ENCODE measurements at places on chromosomes 5 and 9.
A peak's percentile ranks its signal among the peaks of the same experiment; 100 is the strongest.

GRCh38 chr5:56175488-56175887, 57.6 kb downstream of the ANKRD55 start:
- no peak for DNase-seq

DNA sequence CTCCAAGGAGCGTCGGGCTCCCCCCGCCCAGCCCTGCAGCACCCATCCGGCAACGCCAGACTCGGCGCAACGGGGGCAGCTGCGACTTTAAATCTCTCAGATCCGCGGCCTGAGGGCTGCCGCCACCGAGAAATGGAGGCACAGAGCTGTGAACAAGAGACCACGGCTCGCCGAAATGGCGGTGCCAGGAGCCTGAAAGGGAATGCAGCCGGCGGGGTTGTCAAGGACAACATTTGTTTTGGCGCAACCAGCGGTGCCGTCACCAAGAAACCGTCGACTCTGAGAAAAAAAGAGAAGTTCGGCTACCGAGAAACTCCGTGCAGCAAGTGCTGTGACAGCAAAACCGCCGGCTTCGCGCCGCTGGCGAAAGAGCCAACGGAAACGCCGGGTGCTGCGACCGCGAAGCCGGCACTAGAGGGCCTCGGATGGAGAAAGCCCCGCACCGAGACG, 2.1 kb upstream of the ANXA2R start:
- peak; percentile 86 for DNase-seq

DNA sequence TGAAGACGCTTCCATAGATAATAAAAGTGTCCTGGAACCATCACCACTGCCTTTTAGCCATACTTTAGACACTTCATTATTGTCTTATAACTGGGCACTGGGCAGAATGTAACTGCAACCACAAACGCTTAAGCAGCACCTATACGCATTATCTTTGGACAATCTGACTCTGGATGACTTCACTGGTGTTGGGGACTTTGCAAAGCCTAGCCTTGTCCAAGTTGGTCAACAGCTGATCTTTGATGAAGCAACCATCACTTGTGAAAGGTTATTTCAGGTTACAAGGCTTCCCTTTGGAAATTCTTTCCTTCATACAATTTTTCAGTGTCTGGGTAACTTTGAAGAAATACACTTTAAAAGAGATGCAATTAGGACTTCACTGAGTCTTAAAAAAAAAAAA, 77.8 kb upstream of the ZNF462 start:
- DNase-seq: no peak

- no peak for DNase-seq
Measured at GRCh38 chr5:4674166-4674565, 466.0 kb upstream of the ADAMTS16 start.

- DNase-seq: no peak
Measured at GRCh38 chr9:136599811-136600660, 54.2 kb upstream of the NOTCH1 start.

GRCh38 chr5:159420940-159421339, 90.7 kb upstream of the IL12B start:
- no peak for DNase-seq

DNA sequence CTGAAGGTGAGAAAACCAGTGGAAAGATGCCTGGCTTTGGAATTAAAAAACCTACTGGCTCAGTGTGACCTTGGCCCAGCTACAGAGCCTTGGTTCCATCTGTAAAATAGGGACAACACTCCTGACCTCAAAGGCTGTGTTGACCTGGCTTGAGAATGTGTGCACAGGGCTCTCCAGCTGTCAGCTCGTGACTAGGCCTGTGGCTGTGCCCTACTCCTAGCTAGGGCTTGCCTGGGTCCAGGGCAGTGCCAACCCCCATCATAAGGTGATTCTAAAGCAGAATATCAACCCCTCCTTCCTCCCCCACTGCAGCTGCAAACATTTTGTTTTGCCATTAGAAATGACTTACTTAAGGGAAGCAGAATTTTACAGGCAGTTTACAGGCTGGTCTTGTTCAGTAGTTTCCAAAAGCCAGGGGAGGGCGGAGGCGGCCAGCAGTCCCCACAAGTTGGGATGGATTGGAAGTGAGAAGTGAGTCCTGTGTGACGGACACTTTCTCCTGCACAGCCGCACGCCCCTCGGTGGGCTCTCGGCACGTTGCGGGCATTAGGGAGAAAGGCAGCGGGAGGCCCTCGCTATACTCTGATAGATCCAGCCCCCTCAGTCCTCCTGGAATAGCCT, 7.3 kb downstream of the PITX1 start:
- DNase-seq: no peak

DNA sequence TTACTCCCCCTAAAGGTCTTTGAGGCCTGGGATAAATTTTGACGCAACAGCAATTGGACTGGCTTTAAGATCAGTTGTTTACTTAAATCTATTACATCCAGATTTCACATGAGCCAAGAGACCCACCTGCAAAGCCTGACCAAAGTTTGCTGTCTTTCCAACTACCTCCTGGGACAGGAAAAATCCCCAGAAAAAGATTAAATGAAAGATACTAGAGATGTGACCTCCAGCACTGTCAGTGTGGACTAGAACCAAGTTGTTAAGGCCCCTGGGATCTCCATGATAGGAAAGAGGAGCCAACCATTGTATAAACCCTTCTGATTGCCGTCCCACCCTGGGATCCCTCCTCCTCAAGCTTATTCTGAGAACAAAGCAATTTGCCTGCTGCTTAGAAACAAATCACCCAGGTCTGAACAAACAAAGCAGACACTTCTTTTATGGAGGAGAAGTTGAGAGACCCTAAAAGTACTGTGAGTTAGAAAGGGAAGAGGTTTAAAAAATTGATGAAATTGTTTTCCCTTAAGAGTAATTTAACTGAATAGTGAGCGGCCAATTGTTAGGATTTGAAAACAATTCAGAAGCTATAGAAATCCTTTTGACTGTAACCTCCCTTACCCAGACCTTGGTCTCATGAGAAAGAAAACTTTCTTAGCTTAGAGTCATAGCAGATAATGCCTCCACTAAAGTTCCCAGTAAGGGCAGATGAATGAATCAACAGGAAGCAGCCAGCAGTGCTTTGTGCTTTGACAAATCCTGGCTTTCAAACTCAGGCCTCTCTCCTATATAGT, 255.2 kb downstream of the TMEM167A start:
- no peak for DNase-seq

DNA sequence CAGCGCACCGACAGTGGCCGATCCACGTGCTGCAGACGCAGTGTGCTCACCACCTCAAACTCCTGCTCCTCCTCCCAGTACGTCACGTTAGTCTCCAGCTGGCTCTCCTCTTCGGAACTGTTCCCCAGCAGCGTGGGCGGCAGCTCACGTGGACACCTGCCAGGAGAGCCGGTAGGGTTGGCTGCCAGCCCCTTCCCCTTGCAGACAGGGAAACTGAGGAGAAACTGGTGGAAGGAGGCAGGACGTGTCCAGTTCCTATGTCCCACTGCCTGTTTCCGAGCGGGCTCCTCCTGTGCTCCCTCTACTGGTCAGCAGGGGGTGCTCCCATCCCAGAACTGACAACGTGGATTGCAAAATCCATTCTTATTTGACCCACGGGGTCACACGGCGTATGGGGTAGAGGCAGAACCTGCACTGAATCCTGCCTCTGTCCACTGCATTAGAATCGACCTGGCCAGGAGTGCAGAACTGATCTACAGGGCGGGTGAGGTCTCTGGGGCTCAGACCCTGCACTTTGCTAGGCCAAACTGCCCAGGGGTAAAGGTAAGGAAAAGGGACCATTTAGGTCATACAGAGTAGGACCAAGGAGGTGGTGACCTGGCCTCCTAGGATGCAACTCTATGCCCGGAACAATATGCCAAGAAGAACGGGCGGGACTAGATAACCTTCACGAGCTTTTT, 25.7 kb downstream of the PDGFRB start:
- DNase-seq: peak; percentile 28

DNA sequence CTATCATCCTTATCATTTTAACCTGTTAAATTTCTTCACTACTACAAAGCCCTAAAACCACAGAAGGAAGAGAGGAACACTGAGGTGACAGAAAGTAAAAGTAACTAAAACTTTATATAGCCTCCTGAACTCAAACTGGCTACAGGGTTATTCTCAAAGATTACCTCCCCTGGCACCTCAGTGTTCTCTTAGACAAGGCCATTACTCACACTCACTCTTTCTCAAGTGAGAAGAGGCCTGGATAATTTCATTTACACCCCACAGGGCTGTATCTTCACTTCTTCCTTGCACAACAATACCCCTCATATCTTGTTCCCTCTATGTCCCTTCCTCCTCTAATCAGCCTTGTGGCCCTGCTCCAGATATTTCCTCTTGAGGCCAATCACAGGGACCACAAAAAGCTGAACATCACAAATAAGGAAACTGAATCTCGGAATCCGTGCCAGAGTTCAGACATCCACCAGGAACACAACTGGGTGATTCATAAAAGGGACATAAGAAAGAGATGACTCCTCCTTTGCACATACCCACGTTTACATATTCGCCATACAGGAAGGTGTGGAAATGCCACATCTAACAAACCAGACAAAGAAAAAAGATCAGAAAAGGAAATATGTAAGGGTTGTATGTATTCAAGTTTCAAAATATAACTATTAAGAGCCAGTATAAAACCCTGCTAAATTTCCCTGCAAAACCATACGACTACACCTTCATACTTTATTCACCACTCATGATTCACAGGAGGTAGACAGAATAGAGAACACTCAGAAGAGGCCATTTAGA, 1.7 kb upstream of the KLHL3 start:
- DNase-seq: no peak

DNA sequence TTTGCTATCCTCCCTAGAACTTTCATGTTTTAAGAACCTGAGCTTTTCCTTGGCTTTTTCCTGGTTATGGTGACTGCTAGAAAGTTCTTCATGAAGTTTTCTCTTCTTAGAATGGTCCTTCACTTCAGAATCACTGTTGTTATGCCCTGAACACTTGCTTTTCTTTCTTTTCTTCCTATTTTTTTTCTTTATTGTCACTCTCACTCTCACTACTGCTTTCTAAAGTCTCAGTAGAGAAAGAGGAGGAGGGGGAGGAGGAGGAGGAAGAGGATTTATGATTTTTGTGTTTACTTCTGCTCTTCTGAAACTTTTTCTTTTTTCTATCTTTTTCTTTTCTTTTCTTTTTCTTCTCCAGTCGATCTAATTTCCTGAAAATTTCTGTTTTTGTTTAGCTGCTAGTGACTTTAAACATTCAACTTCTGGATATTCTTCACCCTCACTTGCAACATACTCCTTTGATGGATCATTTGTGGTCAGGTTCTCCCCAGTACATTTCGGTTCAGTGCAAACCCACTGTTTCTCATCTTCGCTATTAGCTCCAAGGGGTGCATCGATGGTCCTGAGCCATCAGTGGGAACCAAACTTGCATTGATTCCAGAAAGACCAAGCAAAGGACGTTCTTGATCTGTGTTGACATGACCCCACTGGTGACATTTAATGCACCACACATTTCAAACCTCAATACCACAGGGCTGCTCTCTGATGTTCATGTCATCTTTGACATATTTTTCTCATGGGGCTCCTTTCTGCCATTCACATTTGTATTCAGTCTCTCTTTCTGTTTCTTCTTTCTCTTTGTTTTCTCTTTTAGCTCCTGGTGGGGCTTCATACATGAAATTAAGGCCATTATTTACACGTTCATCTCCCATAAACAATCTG, 81.6 kb upstream of the HAND1 start:
- DNase-seq: no peak

- DNase-seq: no peak
Measured at GRCh38 chr9:82668689-82669199, 394.2 kb downstream of the RASEF start.

DNA sequence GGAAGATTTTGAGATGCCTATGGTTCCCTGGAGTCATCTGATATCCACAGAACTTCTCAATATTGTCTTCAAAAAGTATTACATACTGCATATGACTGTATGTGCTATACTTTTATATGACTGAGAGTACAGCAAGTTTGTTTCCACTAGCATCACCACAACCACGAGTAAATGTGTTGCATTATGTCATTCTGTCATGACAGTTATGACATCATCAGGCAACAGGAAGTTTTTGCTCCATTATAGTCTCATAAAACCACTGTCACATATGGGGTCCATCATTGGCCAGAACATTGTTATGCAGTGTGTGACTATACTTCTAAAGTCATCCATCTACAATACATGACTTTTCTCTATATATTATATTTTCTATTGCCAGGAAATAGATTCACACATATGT, 831.7 kb downstream of the SEMA5A start:
- no peak for DNase-seq

DNA sequence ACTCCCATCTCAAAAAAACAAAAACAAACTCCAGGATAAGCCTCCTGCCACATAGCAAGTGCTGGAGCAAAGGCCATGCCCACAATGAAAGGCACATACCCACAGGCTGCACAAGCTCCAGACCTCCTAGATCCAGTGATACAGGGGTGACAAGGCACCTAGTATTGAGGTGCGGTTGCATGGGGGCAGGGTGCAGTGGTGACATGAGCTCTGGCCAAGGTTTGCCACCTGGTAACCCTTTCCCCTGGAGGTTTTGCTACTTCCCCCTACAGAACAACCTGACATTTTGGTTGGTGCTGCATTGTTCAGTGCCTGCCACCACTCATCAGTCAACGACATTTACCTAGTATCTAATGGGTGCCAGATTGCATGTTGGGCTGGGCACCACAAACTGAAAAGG, 14.5 kb downstream of the CDKN2AIPNL start:
- DNase-seq: no peak
